Neural crest cell (in vitro differentiated cells): ENCODE measurements at places on chromosomes 3 and 15. TPM values are rescaled to one million over a fixed set of nuclear protein-coding genes. Genes with fewer than 3 reads are reported as not detected.

The RLBP1 gene
- total RNA-seq = 5.7 and 6.3 TPM in 2 replicates

The SLC15A2 gene
- 1.2 and 1.4 TPM in 2 replicates for total RNA-seq

DNA sequence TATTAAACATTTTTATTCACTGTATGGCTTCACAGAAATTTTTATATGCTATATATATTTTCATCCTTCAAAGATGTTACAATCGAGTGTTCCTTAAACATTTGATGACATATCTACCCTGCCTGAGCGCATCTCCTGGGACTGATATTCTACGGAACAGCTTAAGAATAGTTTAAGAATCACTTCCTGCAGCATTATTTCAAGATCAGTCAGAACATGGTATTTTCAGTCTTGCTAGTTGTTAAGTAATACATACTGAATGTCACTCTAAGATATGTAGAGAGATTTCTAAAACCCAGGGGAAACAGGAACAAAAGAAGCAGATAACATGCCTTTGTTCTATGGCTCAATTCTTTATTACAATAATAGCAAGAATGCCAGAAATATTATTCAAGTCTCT lies 8.7 kb downstream of the COL8A1 start:
- H3K27ac ChIP-seq = no peak overlapping the region
- no peaks in the 10 kb centered on the region for H3K36me3 ChIP-seq
- DNase-seq = no peak

GRCh38 chr3:123126653-123127052 lies 59.8 kb downstream of the PDIA5 start:
- H3K4me1 ChIP-seq = peaks cover 24% of the 10 kb centered on the region
- no peak overlapping the region for H3K4me3 ChIP-seq

DNA sequence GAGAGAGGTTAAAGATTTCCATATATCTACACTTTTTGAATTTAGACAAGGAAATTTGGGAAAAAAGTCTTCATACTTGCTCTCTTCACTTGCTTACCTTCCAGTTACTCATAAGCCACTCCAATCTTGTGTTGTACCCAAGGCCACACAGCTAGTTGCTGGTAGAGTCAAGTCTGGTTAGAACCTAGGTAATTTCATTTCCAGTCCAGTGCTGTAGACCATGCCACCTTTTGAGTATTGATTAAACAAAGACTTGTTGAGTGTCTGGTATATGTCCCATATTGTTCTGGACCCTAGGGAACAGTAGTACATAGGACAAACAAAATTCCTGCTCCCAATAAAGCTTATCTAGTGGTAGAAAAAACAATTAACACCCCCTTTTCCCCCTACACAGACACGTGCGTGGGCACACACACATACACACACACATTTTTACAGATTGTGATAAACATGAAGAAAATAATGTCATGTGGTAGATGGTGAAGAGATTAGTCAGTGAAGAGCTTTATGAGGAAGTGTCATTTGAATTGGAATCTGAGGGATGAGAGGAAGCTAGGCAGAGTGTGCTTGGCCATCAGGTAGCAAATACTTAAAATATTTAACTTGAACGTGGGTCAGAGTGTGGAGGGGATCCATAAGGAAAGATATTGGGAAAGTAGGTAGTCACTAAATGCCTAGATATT lies 2.1 kb downstream of the CMC1 start:
- peaks cover 2% of the 10 kb centered on the region for H3K36me3 ChIP-seq
- no peak overlapping the region for H3K27ac ChIP-seq
- peaks cover 2% of the 10 kb centered on the region for H3K27me3 ChIP-seq

GRCh38 chr3:101036213-101036618 lies 43.0 kb upstream of the ABI3BP start:
- no peaks in the 10 kb centered on the region for H3K27me3 ChIP-seq
- H3K36me3 ChIP-seq = no peaks in the 10 kb centered on the region
- DNase-seq = no peak
- H3K27ac ChIP-seq = no peak overlapping the region
- no peak overlapping the region for H3K4me3 ChIP-seq

DNA sequence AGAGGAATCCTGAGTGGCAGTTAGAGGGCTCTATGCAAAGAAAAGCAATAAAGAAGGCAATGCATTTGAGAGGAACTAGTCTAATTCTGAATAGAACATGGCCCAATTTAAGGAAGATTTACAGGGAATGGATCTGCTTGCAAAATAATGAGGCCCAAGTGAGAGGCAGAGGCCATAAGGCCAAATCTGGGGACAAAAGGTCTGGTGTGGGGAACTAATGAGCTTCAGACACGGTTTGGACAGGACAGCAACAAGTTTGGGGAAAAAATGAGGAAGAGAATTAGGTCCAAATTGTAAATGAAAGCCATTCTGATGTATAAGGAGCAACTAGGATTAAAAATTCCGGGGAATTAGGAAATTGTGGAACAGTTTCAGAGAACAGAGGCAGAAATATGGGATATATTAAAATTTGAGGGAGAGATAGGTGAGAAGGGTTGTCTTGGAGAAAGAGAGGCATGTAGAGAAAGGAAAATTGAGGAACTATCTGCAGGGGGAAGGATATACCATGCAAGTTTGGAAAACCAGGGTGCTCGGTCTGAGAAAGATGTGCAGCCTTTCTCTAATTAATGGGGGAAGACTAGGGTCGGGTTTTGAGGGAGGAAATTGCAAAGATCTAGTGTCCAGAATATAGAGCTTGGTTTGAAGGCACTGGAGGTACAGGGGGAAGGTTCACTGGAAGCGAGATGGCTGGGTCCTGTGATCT lies 73.8 kb downstream of the RBPMS2 start:
- no peak for DNase-seq
- peak overlapping the region; percentile 86 for H3K4me3 ChIP-seq
- H3K27me3 ChIP-seq = no peaks in the 10 kb centered on the region
- H3K36me3 ChIP-seq = peaks cover 6% of the 10 kb centered on the region
- H3K27ac ChIP-seq = peak overlapping the region; percentile 0
- H3K4me1 ChIP-seq = peaks cover 57% of the 10 kb centered on the region

- H3K4me3 ChIP-seq = no peak overlapping the region
- no peak for DNase-seq
- H3K27me3 ChIP-seq = no peaks in the 10 kb centered on the region
- no peak overlapping the region for H3K27ac ChIP-seq
These were observed 85.7 kb upstream of the UBE2E1 start for GRCh38 chr3:23720059-23720458.

DNA sequence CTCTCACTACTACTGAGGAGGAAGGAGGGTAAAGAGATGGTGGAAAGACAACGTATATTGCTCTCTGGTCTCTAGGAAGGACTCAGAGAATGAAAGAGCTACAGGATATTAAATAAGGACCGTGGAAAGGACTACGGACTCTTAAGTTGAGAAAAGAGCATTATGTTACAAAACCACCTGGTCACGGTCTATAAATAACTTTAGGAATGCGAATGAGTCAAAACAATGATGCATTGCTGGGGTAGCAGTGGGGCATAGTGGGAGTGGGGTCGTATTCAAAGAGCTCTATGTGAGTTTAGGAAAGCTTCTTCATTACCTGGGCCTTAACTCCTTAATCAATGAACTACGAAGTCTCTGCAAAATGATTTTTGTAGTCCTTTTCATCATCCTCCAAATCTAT lies 295.7 kb upstream of the SOX14 start:
- no peak overlapping the region for H3K27ac ChIP-seq
- peaks cover 19% of the 10 kb centered on the region for H3K4me1 ChIP-seq
- no peaks in the 10 kb centered on the region for H3K36me3 ChIP-seq
- H3K4me3 ChIP-seq = no peak overlapping the region
- no peak for DNase-seq

DNA sequence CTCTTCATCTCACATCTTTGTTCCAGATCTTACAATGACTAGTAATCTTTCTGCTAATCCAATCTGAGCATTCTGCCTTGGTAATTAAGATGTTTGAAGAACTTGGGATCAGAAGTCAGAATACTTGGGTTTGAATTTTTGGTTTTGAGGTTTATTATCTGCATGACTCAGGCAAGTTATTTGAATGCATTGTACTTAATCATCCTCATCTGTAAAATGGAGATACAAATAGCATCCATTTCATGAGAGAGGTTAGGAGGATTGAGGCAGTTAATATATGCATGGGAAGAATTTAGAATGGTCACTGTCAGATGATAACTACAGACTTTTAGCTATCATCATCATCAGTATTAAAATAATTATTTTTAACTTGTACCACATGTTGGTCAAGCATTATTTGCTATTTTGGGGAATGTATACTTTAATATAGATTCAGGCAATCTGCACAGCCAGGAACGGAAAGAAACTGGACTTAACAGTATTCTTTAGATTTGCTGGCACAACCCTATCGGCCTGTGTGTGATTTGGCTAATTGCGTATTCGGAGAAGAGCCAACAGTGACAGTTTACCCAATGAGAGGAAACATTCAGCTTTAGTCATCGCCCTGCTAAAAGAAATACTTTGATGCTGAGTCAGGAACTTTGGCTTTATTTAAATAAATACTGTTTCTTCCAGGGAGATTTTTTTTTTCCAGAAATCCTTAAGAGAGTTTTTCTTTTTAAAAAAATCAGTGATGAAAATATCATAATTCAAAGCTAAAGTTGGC lies 600.0 kb downstream of the ROBO1 start:
- H3K4me3 ChIP-seq = no peak overlapping the region
- no peaks in the 10 kb centered on the region for H3K27me3 ChIP-seq
- H3K36me3 ChIP-seq = no peaks in the 10 kb centered on the region
- DNase-seq = no peak
- no peak overlapping the region for H3K27ac ChIP-seq

- DNase-seq = no peak
- H3K4me1 ChIP-seq = peaks cover 32% of the 10 kb centered on the region
- H3K27ac ChIP-seq = peak overlapping the region; percentile 97
These were observed 828 bp downstream of the THOC7 start for GRCh38 chr3:63862804-63863149.

DNA sequence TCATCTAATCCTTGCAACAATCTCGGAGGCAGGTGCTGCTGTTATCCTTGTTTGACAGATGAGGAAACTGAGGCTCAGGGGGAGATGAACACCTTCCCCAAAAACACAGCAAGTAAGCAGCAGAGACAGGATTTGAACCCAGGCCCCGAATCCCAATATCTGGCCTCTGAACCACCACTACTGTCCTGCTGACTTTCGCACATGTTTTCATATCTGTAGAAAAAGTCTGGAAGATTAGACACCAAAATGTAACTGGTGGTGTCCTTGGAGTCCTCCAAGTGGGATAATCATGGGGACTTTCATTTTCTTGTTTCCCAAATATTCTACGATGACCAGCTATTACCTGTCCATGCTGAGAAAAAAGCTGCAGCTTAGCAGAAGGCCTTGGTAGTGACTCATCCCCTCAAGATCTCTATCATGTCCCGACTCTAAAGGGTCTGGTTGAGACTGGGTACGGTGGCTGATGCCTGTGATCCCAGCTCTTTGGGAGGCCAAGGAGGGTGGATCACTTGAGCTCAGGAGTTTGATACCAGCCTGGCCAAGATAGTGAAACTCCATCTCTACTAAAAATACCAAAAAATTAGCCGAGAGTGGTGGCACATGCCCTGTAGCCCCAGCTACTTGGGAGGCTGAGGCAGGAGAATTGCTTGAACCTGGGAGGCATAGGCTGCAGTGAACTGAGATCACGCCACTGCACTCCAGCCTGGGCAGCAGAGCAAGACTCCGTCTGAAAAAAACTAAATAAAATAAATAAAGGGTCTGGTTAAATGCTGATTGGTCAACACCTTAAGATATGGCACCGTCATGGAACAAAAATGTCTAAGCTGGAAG lies 8.6 kb downstream of the IRAK2 start:
- no peaks in the 10 kb centered on the region for H3K36me3 ChIP-seq
- H3K27me3 ChIP-seq = no peaks in the 10 kb centered on the region
- DNase-seq = no peak
- H3K4me1 ChIP-seq = no peaks in the 10 kb centered on the region
